Nasal cavity respiratory epithelium epithelial cell of viscerocranial mucosa (primary cell): ENCODE measurements at places on chromosomes 3 and 15. TPM values are rescaled to one million over a fixed set of nuclear protein-coding genes. Genes with fewer than 3 reads are reported as not detected.

Gene LRRC31
- not detected in 2 replicates for total RNA-seq

Gene RNF13
- 118 and 145 TPM in 2 replicates for total RNA-seq

Gene FETUB
- not detected in 2 replicates for total RNA-seq

Gene LMAN1L
- total RNA-seq: 0.21 TPM in 1 of 2 replicates, not detected in the other

Gene MNS1
- not detected in 2 replicates for total RNA-seq

Gene TMEM42
- 11.9 and 15.7 TPM in 2 replicates for total RNA-seq

Gene CLDN18
- total RNA-seq: not detected in 2 replicates

Gene AKAP13
- total RNA-seq: 48.2 and 86.9 TPM in 2 replicates

Gene HAPLN3
- 0.68 and 5.1 TPM in 2 replicates for total RNA-seq

Gene SNX22
- under 0.01 and 0.07 TPM in 2 replicates for total RNA-seq

Gene IL20RB
- total RNA-seq: 164 and 183 TPM in 2 replicates

Gene SUMF1
- 42.4 and 66.3 TPM in 2 replicates for total RNA-seq

Gene P2RY14
- not detected in 2 replicates for total RNA-seq

Gene CFAP92
- total RNA-seq: 0.34 and 0.36 TPM in 2 replicates

Gene TCF12
- total RNA-seq: 56.7 and 93.5 TPM in 2 replicates

Gene COLQ
- under 0.01 and 0.28 TPM in 2 replicates for total RNA-seq

Gene TEX55
- not detected in 2 replicates for total RNA-seq

Gene MYLK
- 26.0 and 28.7 TPM in 2 replicates for total RNA-seq

Gene PYGO1
- 0.34 and 2.8 TPM in 2 replicates for total RNA-seq

Gene EBLN2
- 4.1 and 7.0 TPM in 2 replicates for total RNA-seq

Gene P2RY12
- not detected in 2 replicates for total RNA-seq

Gene SH3BP5
- 6.2 and 8.8 TPM in 2 replicates for total RNA-seq

Gene DENND6A
- total RNA-seq: 33.5 and 34.9 TPM in 2 replicates

Gene LYSMD4
- total RNA-seq: 12.3 and 13.2 TPM in 2 replicates

Gene TRIM42
- not detected in 2 replicates for total RNA-seq

Gene FBXL22
- 0.28 and 0.34 TPM in 2 replicates for total RNA-seq

Gene MELTF
- total RNA-seq: 1.0 and 24.5 TPM in 2 replicates

Gene NLGN1
- total RNA-seq: 0.36 TPM in 1 of 2 replicates, not detected in the other

Gene CASR
- not detected in 2 replicates for total RNA-seq

Gene ISLR2
- total RNA-seq: under 0.01 and 0.14 TPM in 2 replicates

Gene ITGA11
- total RNA-seq: under 0.01 TPM in 1 of 2 replicates, not detected in the other

Gene PLIN1
- total RNA-seq: 0.34 and 0.43 TPM in 2 replicates

Gene GADL1
- total RNA-seq: not detected in 2 replicates

Gene ZNF717
- 16.4 and 23.6 TPM in 2 replicates for total RNA-seq
